Stimulated activated CD8-positive, alpha-beta memory T cell treated with anti-CD3 and anti-CD28 coated beads, Interleukin-4, amount 100 ng/mL, for 1 hour (primary cell): ENCODE measurements at places on chromosomes 16 and 17.

GRCh38 chr17:4272213-4272971 is 8.6 kb upstream of the ANKFY1 start:
- DNase-seq = no peak

GRCh38 chr16:2472885-2473445 is 1.9 kb downstream of the NTN3 start:
- no peak for DNase-seq

GRCh38 chr17:41844971-41845370 is 7.3 kb downstream of the KLHL10 start:
- DNase-seq = no peak

- peak; percentile 50 for DNase-seq
Measured at GRCh38 chr17:7356072-7356549, 1.2 kb downstream of the TMEM95 start.

DNA sequence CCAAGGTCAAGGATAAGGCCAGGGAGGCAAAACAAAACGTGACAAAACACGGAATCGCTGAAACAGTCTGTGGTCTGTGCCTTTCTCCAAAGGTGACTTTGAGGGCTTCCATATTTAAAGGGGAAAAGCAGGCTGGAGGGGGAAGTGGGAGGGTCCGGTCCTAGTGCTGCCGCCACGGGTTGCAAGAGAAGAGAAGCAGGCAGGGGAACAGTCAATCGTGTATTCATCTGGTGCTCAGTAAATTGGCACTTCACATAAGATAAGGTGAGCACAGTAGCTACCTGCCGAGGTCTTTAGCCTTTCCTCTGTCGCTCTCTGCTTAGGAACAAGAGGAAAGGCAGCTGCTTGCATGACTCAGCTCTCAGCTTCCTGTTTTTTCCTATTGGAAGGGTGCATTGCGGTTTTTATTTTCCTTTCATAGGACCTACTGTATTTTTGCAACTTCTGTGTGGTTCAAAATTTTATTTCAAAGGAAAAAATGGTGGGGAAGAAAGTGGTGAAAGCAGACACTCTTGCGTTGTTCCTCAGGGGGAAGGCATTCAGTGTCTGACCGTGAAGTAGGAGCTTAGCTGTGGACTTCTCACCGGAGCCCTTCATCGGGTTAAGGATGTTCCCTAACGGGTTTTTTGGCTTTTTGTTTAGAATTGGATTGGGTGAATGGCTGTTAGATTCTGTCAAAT is 7.1 kb upstream of the LGALS3BP start:
- DNase-seq = no peak

DNA sequence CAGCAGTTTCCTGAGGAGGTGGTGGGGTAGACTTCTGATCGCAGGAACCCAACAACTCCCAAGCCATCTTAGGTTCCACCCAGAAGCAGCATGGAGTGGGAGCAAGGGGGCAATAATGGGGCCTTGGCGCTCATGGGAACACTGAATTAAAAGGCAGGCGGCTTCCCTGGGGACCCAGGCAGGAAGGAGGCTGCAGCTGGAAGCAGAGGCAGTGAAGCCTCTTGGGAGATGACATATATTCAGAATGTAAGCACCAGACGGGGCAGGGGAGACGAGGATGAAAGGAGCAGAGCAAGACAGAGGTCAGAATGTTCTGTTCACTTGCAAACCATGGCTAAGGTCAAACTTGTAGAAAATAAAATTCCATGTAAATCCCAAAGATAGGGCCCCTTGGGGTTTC is 2.9 kb downstream of the HIGD1B start:
- no peak for DNase-seq

- DNase-seq = no peak
Measured at GRCh38 chr17:75637551-75637950, 4.3 kb downstream of the SMIM5 start.

GRCh38 chr17:73906896-73907870 is 262.9 kb upstream of the SDK2 start:
- no peak for DNase-seq
